ENCODE measurements at places on chromosomes 16 and 17. TPM values are rescaled to one million over a fixed set of nuclear protein-coding genes. Genes with fewer than 3 reads are reported as not detected.

- DNase-seq: no peak
- H3K27ac ChIP-seq: no peak overlapping the region
- no peaks in the 10 kb centered on the region for H3K27me3 ChIP-seq
- no peaks in the 10 kb centered on the region for H3K36me3 ChIP-seq
Measured at GRCh38 chr16:30876867-30877266, 17.0 kb downstream of the BCL7C start.

GRCh38 chr17:76973040-76973439 lies 104.8 kb downstream of the MGAT5B start:
- DNase-seq: no peak
- H3K4me1 ChIP-seq: no peaks in the 10 kb centered on the region
- H3K27me3 ChIP-seq: peaks cover 2% of the 10 kb centered on the region
- no peak overlapping the region for H3K4me3 ChIP-seq

DNA sequence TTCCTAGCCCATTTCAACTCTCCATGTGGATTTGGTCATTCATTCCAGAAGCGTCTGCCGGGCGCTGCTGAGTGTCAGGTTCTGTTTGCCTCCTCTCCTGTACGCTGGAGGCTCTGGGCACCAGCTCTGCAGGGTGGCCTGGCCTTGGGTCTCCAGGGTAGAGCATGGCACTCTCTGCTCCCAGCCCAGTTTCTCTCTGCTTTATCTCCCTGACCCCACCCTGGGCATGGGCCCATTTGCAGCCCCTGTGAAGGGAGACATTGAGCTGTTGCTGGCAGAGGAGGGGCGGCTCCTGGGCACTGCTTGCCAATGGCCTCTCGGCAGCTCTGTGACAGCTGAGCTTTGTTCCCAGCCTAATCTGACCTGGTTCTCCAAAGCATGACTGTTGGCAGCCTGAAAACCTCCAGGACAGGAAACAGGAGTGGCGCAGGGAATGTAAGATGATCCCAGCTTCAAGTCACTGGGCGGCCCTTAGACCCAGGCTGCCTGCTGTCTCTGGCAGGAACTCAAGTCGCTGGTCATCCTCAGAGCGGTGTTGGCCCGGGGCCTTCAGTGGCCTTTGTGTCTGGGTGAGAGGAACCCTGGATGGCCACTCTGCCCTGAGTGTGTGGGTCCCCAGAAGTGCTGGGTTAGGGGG lies 146.8 kb downstream of the SEC14L1 start:
- no peak for DNase-seq
- no peaks in the 10 kb centered on the region for H3K36me3 ChIP-seq
- H3K4me3 ChIP-seq: peak overlapping the region; percentile 30
- peaks cover 12% of the 10 kb centered on the region for H3K4me1 ChIP-seq

- H3K4me3 ChIP-seq: peak within 1 kb of the TSS; percentile 59
- H3K4me1 ChIP-seq: peaks cover 28% of the 10 kb centered on the region
- H3K27ac ChIP-seq: peak within 1 kb of the TSS; percentile 99
- H3K36me3 ChIP-seq: peaks cover 3% of the 10 kb centered on the region
- H3K27me3 ChIP-seq: no peaks in the 10 kb centered on the region
Measured at GRCh38 chr17:28728364-28729200, at the start of gene NEK8. Gene NEK8, plus strand, starts transcription at chr17:28728788. Its CDS starts 26 bp downstream, at chr17:28728814.

DNA sequence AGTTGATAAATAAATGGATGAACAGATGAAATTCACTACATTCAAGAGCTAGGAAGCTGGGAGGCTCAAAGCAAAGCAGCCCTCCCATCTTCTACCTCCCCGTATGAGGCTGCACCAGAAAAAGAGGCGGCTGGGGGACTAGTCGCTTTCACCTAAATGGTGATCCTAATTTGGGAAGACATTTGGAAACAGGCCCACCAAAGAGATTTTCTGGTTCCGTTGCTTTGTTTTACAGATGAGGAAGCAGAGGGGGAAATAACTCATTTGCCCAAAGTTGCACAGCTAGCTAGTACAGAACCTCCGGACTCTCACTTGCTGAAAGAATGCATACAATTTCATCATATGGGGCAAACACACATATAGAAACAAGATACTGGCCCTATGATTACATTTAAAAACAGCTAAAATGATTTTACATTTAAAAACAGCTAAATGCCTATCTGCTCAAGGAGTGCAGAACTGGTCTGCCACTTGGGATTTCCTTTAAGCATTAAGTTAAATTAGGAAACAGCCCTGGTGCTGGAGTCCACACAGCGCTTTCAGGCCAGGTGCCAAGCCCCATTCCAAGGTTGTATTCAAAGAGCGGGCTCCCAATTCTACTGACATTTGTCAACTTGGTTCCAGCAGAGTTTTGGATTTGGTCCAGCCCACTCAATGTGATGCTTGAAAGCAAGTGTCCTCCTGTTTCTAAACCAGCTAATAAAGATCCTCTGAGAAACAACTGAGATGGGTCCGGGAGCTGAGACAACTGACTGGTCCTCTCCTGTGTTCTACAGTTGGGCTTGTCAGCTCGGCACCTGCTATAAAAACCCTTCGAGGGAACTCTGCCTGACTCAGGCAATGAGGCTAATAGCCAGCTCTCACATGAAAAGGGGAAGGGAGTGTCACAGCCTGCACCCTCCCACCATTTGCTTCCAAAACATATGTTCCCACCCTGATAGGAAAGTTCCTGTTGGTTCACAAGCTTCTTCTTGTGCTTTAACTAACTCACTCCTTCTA lies 11.7 kb downstream of the ERN1 start:
- H3K27ac ChIP-seq: peak overlapping the region; percentile 9
- no peak overlapping the region for H3K4me3 ChIP-seq
- no peaks in the 10 kb centered on the region for H3K27me3 ChIP-seq
- H3K36me3 ChIP-seq: no peaks in the 10 kb centered on the region
- no peak for DNase-seq

DNA sequence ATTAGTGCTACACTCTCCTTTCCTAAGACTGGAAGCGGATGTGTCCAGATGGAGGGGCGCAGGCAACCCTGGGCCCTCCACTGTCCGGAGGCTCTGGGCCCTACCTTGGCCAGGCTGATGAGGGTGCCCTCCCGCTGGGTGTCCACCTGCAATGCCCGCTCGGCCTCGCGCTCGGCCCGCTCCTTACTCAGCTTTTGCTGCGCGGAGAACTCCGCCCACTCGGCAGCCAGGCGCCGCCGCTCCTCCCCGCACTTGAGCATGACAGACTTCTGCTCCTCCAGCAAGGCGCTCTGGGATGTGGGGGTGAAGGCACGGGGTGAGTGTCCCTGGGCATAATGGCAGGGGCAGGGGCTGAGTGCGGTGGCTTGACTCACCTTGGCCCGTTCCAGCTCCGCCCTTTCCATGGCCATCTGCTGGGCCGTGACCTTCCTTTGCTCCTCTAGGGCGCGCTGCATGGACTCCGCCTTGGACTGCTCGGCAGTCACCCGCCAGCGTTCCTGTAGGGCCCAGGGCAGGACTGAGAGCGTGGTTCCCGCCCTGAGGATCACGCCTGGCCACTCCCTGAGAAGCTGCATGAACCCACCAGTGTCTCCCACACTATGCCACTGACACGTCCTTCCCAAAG lies 10.1 kb upstream of the MRPL38 start:
- no peaks in the 10 kb centered on the region for H3K27me3 ChIP-seq
- no peaks in the 10 kb centered on the region for H3K4me1 ChIP-seq
- DNase-seq: no peak
- H3K27ac ChIP-seq: no peak overlapping the region
- H3K36me3 ChIP-seq: no peaks in the 10 kb centered on the region

DNA sequence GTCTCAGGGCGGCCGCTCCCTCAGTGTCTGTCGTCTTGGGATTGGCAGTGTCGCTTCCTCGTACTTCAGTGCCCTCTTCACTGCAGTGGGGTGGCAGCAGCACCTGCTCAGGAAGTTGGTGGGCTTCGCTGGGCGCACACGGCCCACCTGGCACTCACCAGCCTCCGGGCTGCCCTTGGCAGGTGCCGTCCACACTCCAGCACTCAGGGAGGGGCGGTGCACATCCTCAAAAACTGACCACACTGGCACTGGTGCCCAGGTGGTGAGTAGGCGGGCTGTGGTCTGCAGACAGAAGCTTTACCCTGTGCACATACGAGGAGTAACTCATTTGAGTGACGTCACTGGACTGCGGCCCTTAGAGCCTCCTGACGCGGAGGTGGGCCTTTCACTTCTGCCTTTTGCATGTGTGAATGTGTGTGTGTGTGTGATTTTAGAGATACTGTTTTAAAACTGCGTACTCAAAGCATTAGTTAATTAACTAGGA lies 94.6 kb downstream of the BANP start:
- H3K36me3 ChIP-seq: peaks cover 6% of the 10 kb centered on the region
- no peak overlapping the region for H3K4me3 ChIP-seq
- H3K27me3 ChIP-seq: no peaks in the 10 kb centered on the region
- no peaks in the 10 kb centered on the region for H3K4me1 ChIP-seq

DNA sequence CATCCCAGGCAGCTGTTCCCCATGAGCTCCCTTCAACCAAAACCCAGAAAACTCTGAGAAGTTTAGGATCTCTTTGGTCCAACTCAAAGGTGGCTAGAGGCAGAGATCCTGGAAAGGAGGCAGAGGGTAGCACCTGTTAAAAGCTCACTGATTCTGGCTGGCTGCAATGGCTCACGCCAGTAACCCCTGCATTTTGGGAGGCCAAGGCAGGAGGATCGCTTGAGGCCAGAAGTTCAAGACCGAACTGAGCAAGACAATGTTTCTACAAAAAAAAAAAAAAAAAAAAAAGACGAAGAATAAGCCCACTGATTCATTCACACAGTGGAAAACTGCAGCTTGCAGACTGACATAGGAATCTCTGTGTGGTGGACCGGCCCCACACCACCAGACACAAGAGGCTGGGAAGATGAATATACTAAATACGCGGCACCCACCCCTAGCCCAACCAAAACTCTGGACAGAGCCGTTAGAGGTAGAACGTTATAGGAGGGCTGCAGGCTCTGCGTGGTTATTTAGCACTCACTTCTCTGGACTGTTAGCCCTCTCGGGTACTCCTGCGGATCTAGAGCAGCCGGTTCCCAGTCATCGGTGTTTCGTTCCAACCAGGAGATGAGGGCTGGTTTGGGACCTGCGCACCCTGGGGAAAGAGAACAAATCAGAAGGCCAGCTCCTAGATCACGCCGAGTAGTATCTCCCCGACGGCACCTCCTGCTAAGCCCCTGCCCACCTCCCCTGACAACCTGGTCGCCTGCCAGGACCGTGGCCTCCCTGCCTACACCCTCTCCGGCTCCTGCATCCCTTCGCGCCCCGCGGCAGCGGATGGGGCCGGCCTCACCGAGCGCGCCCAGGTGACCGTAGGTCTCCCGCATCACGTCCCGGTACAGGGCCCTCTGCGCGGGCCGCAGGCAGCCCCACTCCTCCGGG lies 925 bp downstream of the ZNF689 start:
- H3K4me3 ChIP-seq: peak overlapping the region; percentile 91
- H3K36me3 ChIP-seq: no peaks in the 10 kb centered on the region
- peaks cover 14% of the 10 kb centered on the region for H3K4me1 ChIP-seq
- H3K27me3 ChIP-seq: no peaks in the 10 kb centered on the region
- peak overlapping the region; percentile 97 for H3K27ac ChIP-seq
- DNase-seq: no peak

The FBXL16 gene
- under 0.01 TPM for total RNA-seq

The KRTAP4-8 gene
- not detected for total RNA-seq

The MYH3 gene
- 2.0 TPM for total RNA-seq
